ENCODE measurements at places on chromosomes 1 and 21. TPM values are rescaled to one million over a fixed set of nuclear protein-coding genes. Genes with fewer than 3 reads are reported as not detected.

GADD45A gene
- total RNA-seq = 331 TPM

AK5 gene
- 0.30 TPM for total RNA-seq

BARHL2 gene
- total RNA-seq = not detected

C8A gene
- not detected for total RNA-seq

- DNase-seq = no peak
Measured at GRCh38 chr1:65894738-65895605, 102.3 kb downstream of the PDE4B start.

Data from psoas muscle (tissue), 8 donors.